Adrenal gland (tissue), 19 donors: ENCODE measurements at places on chromosomes 7 and 10. TPM values are rescaled to one million over a fixed set of nuclear protein-coding genes. Genes with fewer than 3 reads are reported as not detected.

HOXA6 gene
- total RNA-seq, result 6.7 TPM

CHCHD2 gene
- 1,132 TPM for total RNA-seq

GPC2 gene
- total RNA-seq, result 0.35 TPM

- DNase-seq, result no peak
Measured at GRCh38 chr10:72079356-72079755, 9.0 kb downstream of the SPOCK2 start.

DNA sequence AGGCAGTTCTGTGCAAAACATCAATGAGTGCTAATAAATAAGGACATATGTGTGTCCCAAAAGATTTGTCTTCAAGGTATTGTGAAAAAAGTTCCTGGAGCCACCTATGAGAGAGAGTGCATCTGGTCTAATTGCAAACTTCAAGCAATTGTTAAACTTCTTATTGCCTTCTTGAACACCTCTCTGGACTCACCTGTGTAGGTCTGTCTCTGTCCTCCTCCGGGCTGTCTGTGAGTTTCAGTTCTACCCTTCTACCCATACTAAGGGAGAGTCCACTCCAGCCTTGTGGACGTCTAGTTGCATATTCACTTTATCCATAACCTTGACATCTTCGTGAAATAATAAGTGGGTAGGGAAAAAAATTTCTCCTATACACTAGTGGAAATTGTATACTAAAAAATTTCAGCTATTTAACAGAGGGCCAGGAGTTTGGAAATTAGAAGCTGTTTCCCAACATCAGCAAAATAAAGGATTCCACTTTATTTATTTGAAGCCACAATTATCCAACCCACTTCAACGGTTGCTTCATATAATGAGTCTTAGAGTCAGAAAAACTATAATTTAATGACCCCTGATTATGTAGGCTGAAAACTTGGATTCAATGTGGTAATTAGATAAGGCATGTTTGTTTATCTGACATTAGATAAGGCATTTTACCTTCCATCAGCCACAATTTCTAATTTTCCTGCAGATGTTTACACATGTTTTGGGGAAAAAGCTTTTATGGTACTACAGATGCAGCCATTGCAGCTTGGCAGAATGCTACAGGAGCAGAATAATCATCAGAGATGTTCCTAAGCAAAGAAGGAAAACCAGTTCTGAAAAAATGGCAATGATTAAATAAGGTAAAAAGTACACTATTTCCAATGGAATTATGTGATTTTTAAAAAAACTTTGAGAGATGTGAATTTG is 150.8 kb upstream of the FAM3C start:
- DNase-seq, result no peak

- DNase-seq, result no peak
Measured at GRCh38 chr7:31814187-31814586, 127.2 kb downstream of the PPP1R17 start.

DNA sequence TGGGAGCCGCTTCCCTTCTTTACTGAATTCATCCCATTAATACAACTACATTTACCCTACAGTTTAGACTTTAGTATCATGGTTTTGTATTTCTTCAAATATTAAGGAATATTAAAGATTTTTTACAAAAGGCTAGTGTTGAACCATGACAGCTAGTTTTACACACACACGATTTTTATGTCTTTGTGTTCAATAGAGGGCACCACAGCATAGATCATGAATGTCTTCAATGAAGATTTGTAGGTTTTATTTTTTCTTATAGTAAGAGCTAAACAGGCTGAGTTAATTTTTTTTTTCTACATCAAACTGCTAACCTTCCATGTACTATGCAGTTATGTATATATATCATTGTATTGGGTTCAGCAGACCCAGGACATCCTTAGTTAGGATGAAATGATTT is 76.9 kb downstream of the SNX10 start:
- DNase-seq, result no peak

- DNase-seq, result no peak
Measured at GRCh38 chr10:17005621-17006566, 123.7 kb downstream of the CUBN start.

DNA sequence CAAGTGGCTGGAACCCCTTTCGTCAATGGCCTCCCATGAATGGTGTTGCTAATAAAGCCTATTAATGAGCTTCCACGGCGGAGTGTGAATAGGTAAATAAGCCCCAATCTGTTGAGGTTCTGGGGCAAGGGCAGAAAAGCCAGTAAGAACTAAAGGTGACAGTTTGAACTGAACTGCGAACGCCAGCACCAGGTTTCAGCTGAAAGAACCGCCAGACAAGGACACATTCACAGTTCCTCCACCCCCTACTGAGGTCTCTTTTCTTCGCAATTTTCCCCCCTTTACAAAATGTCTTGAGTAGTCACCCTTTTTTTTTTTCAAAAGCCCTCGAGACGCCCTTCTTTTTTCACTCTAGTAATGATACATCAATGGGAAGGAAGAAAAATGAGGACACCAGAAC is 2.4 kb upstream of the FGFR2 start:
- DNase-seq, result no peak
